Activated CD8-positive, alpha-beta memory T cell treated with anti-CD3 and anti-CD28 coated beads for 48 hours (primary cell): ENCODE measurements at places on chromosomes 4 and X.

DNA sequence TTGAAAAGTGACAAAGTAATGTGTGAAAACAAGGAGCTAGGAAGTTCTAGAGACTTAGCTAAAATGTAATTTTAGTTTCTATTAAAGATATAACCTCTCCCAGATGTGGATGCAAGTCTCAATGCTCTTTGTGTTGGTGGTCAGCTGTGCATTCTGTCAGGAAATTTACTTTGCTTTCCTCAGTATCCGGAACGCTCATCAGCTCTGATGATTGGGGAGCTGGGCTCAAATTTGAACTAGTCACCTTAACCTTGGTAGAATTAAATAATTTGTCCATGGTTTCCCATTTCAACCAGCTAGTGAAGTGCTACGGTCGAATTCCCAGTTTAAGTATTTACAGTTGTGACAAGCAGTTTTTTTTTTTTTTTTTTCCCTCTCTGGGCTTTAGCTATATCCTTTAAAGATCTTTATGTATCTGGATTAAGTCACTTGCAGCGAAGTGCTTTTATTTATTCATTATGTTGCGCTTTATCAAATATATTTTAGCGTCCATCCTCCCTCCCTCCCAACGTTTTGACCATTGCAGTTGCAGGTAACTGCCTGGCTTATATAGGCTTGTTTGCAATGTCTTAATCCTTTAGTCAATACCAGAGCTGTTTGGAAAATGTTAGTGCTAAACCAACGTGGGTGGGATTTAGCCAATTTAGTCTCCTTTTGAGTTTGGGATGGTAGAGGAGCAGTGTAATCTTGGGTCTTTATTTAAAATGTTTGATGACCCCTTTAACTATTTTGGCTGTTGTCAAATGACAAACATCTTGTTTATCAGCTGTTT is 2.1 kb downstream of the OGT start:
- DNase-seq = no peak

- no peak for DNase-seq
Observed at GRCh38 chrX:68398291-68398690, 35.0 kb downstream of the OPHN1 start.

DNA sequence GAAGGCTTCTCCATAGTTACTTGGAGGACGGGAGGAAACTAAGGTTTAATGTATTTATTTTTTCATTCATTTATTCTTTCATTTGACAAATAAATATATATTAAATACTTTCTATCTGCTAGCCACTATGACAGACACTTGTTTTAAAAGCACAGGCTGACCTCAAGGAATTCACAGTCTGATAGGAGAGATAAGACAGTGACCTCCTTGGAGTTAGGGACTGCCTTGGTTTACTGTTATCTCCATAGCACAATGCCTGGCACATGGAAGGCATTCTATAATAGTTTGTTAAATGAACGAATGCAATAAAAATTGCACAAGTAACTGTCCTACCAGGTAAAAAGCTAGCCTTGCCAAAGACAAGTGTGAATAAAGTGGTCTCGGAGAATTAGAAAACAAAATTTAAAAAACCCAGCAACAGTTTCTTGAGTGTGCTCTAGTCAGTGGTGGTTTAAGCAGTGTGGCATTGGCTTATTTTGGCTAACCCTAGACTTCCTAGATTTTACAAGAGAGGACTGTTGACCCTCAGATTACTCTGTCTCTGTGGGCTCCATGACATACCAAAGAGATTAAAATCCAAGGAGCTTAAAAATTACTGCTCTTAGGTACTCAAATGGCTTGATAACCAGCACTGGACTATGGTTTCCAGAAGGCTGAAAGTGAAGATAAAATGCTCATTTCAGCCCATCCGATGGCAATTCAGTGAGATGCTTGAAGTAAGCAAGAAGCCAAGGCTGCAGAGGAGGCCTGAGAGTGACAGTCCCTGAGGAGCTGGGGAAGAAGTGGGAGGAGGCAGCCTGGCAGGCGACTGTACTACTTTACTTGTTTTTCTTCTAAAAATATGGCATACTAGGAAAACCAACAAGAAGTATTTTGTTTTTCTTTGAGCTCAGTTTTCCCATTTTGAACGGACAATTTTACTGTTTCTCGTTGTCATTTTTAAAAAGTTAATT is 9.6 kb downstream of the AFP start:
- no peak for DNase-seq

GRCh38 chr4:72418458-72418857 is 150.6 kb downstream of the ADAMTS3 start:
- DNase-seq = no peak

GRCh38 chr4:70380578-70380977 is 2.4 kb upstream of the SMR3B start:
- no peak for DNase-seq

DNA sequence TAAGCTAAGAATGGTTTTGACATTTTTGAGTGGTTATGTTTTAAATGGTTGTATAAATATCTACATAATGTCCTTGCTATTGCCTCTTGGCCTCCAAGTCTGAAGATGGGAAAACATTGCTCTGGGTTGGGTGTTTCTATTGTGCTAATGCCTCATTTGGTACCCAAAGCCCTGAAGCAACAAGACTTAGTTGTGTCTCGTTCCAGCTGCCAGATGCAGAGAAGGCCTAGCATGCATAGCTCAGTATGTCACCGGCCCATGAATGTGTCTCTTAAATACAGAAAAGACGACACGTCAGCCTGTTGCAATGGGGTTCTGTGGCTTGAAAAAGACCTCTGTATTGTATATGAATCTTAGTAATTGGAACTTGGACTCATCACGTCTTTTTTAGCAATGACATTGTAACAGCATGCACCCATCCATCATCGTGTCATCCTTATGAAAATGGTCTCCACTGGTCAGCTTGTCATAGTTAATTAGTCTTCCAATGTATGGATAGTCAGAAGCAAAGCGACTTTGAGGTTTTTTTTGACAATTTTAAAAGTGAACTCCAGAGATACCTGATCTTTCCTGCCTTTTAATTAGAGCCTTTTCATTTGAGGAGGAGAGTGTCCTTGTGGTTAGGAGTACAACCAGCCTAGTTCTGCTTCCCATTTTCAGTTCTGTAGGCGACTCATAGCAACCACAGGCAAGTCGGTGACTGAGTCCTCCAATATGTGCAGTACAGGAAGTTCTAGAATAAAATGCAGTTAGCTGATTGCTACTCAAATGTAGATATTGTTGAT is 126.4 kb upstream of the GATB start:
- no peak for DNase-seq

DNA sequence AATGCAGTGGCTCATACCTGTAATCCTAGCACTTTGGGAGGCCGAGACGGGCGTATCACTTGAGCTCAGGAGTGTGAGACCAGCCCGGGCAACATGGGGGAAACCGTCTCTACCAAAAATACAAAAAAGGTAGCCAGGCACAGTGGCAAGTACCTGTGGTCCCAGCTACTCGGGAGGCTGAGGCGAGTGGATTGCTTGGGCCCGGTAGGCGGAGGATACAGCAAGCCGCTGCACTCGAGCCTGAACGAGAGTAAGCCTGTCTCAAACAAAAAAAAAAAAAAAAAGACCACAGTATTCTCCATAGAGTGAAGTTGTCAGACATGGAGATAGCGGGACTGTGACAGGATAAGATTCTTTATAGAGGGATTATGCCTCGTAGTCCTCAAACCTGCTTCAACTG is 76.1 kb upstream of the SH3RF1 start:
- DNase-seq = no peak

DNA sequence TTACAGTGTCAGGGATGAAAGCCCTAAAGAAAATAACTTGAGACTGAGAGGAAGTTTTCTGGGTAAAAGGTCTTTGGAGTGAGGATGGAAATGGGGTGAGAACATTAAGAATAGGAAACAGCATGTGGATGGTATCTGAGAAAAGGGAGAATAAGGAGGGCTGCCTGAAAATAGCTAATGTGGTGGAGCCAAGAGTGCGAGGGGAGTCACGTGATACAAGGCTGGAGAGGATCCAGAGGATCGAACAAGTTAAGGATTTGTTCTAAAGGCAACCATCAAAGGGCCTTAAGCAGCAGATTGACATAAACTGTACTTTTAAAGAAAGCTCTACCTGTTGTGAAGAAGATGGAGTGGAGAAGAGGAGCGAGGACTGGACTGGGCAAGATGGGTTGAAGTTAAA is 347.4 kb upstream of the AGA start:
- DNase-seq = no peak

GRCh38 chr4:47531241-47531953 is 46.3 kb downstream of the ATP10D start:
- DNase-seq = no peak

GRCh38 chrX:99073551-99073950 is 1336.5 kb downstream of the PCDH19 start:
- no peak for DNase-seq

- no peak for DNase-seq
Observed at GRCh38 chrX:139642241-139642927, 65.6 kb downstream of the MCF2 start.
